ENCODE measurements at places on chromosomes 16 and 17. TPM values are rescaled to one million over a fixed set of nuclear protein-coding genes. Genes with fewer than 3 reads are reported as not detected.

GRCh38 chr17:6556121-6557039 lies at the start of gene PITPNM3:
PITPNM3 (minus strand) TSS chr17:6556555; CDS start chr17:6556406, 149 bp downstream.
- DNase-seq = no peak

- DNase-seq = no peak
Measured at GRCh38 chr16:28497861-28498599, 3.6 kb downstream of the APOBR start.

GRCh38 chr17:40178660-40179059 lies 1.4 kb downstream of the RAPGEFL1 start:
- no peak for DNase-seq

- DNase-seq = no peak
Measured at GRCh38 chr17:62965174-62965685, 805 bp upstream of the TANC2 start.

DNA sequence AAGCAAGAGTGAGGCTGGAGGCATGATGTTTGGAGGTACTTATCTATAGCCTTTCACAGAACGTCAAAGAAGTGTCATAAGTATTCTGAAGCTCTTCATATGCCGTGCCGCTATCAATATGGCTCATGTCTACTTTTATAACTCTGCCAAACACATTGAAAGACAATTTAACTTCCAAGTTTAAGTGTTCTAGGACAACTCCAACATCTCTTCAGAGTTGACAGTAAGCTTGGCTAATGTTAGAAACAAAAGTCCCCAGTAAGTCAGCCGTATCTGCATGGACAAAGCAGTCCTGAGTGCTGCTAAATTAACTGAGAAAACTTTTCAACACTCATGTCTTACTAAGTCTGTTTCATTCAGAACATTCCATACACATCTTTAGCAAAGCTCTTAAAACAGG lies 32.2 kb downstream of the GRB2 start:
- DNase-seq = no peak

GRCh38 chr17:38538906-38539305 lies 66.8 kb downstream of the SRCIN1 start:
- DNase-seq = no peak

The EIF4A3 gene
- 85.9 TPM for total RNA-seq

The GJD3 gene
- 5.9 TPM for total RNA-seq

The CCT6B gene
- total RNA-seq = 12.0 TPM
